Activated T-helper 17 cell treated with anti-CD3 and anti-CD28 coated beads, Interleukin-2, amount 50 U/mL, for 72 hours (primary cell): ENCODE measurements at places on chromosomes 2 and 18.

GRCh38 chr2:10285191-10285555 is 17.5 kb upstream of the HPCAL1 start:
- peaks cover 5% of the 10 kb centered on the region for H3K4me1 ChIP-seq
- no peak overlapping the region for H3K27ac ChIP-seq
- H3K36me3 ChIP-seq = no peaks in the 10 kb centered on the region
- H3K27me3 ChIP-seq = no peaks in the 10 kb centered on the region
- no peak for ATAC-seq

DNA sequence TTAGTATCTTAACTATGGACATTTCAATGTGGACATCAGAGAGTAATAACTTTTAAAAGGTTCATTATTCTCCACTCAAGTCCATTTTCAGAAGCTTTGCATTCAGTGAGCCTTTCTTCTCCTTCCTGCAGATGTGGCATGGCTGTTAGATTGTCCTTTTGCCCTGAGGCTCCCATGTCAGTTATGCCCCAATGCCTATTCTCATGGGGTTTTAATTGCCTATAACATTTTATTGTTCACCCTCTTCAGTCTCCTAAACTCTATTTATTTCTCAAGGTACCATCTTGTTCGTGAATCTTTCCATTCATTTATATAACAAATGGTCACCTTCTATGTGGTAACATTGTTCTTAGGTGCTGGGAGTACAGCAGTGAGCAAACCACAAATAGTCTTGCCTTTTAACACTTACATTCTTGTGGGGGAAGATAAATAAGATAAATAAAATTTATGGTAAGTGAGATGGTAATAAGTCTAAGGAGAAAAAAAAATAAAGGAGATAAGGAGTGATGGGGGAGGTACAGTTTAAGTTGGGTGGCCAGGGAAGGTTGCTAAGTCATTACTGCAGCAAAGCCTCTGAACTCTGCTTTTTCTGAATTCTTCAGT is 277.9 kb upstream of the SIX3 start:
- no peak for ATAC-seq
- no peaks in the 10 kb centered on the region for H3K27me3 ChIP-seq
- H3K4me1 ChIP-seq = peaks cover 3% of the 10 kb centered on the region
- H3K4me3 ChIP-seq = no peak overlapping the region
- H3K27ac ChIP-seq = no peak overlapping the region
- no peaks in the 10 kb centered on the region for H3K36me3 ChIP-seq

- H3K4me1 ChIP-seq = no peaks in the 10 kb centered on the region
- ATAC-seq = no peak
Measured at GRCh38 chr2:101114815-101115214, 36.4 kb downstream of the TBC1D8 start.

DNA sequence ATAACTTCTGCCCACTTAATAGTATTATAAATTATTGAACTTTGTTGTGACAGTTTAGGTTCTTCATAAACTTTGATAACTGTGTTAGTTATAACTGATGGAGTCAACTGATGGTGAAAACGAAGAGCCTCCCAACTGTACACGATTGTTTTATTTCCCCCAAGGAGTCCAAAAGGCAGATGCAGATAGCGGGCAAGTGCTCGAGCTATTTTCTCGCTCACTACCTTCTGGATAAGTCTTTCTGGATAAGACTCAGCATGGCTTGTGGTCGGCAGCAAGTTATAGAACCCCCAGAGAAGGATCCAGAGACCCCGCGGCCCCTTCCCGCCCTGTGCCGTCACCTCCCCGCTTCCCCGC is 517 bp downstream of the GCFC2 start:
- H3K4me1 ChIP-seq = peaks cover 6% of the 10 kb centered on the region
- peaks cover 23% of the 10 kb centered on the region for H3K36me3 ChIP-seq
- ATAC-seq = peak; percentile 47
- no peaks in the 10 kb centered on the region for H3K27me3 ChIP-seq
- peak overlapping the region; percentile 94 for H3K27ac ChIP-seq

DNA sequence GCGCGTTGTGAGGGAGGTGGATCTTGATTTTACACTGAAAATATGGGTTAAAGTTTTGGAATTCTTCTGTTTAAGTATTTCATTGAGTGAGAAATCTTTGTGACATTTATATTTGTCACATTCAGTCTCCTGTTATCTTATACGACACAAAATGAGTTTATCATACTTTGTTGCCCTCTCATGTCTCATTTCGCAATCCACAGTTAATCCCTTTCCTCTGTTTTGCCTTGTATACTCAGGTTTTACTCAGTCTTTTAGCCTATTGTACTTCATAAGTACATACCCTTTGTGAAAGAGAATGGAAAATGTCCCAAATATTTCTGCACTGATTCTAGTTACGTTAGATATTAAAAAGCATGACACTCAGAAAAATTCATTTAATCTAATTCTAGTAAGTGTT is 142.7 kb downstream of the ATP9B start:
- H3K4me3 ChIP-seq = no peak overlapping the region
- no peak overlapping the region for H3K27ac ChIP-seq
- peaks cover 31% of the 10 kb centered on the region for H3K36me3 ChIP-seq
- H3K27me3 ChIP-seq = no peaks in the 10 kb centered on the region
- ATAC-seq = no peak
- H3K4me1 ChIP-seq = no peaks in the 10 kb centered on the region

GRCh38 chr2:10278029-10278762 is 24.5 kb upstream of the HPCAL1 start:
- H3K4me1 ChIP-seq = peaks cover 10% of the 10 kb centered on the region
- no peaks in the 10 kb centered on the region for H3K27me3 ChIP-seq
- peak overlapping the region; percentile 86 for H3K27ac ChIP-seq
- no peaks in the 10 kb centered on the region for H3K36me3 ChIP-seq
- ATAC-seq = peak; percentile 91

GRCh38 chr2:18271370-18272147 is 288.9 kb downstream of the RDH14 start:
- no peak overlapping the region for H3K27ac ChIP-seq
- no peaks in the 10 kb centered on the region for H3K36me3 ChIP-seq
- H3K4me1 ChIP-seq = no peaks in the 10 kb centered on the region
- no peak for ATAC-seq
- H3K27me3 ChIP-seq = no peaks in the 10 kb centered on the region
- no peak overlapping the region for H3K4me3 ChIP-seq

GRCh38 chr18:7370375-7370774 is 139.5 kb downstream of the LRRC30 start:
- no peaks in the 10 kb centered on the region for H3K4me1 ChIP-seq
- no peak for ATAC-seq
- H3K36me3 ChIP-seq = no peaks in the 10 kb centered on the region
- no peak overlapping the region for H3K27ac ChIP-seq
- no peak overlapping the region for H3K4me3 ChIP-seq
- no peaks in the 10 kb centered on the region for H3K27me3 ChIP-seq

GRCh38 chr2:147538821-147539220 is 306.0 kb upstream of the ACVR2A start:
- H3K36me3 ChIP-seq = no peaks in the 10 kb centered on the region
- H3K4me3 ChIP-seq = no peak overlapping the region
- no peaks in the 10 kb centered on the region for H3K4me1 ChIP-seq
- H3K27me3 ChIP-seq = no peaks in the 10 kb centered on the region
- no peak overlapping the region for H3K27ac ChIP-seq

- H3K36me3 ChIP-seq = no peaks in the 10 kb centered on the region
- ATAC-seq = no peak
- H3K27ac ChIP-seq = no peak overlapping the region
- H3K4me1 ChIP-seq = no peaks in the 10 kb centered on the region
Measured at GRCh38 chr18:79548077-79548450, 131.5 kb upstream of the CTDP1 start.

GRCh38 chr2:62467475-62468321 is 38.3 kb downstream of the TMEM17 start:
- no peaks in the 10 kb centered on the region for H3K36me3 ChIP-seq
- no peak overlapping the region for H3K27ac ChIP-seq
- no peak overlapping the region for H3K4me3 ChIP-seq
- H3K4me1 ChIP-seq = no peaks in the 10 kb centered on the region

- H3K4me1 ChIP-seq = no peaks in the 10 kb centered on the region
- no peak overlapping the region for H3K27ac ChIP-seq
- H3K36me3 ChIP-seq = no peaks in the 10 kb centered on the region
Measured at GRCh38 chr18:40642692-40643229, 1312.3 kb upstream of the PIK3C3 start.

DNA sequence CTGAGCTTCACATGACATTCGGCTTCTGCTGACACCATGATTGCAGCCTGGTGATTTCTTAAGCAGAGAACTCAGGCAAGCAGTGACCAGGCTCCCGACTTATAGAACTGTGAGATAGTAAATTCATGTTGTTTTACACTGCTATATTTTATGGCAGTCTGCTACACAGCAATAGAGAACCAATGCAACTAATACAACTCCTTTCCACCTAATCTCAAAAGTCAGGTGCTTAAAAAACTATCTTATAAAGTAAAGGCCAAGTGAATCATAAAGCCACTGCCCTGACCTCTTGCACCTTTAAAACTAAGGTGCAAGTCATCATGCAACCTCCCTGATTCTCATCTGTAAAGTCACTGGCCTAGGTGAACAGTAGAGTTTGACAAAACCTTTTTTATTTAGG is 95.3 kb upstream of the GLS start:
- no peaks in the 10 kb centered on the region for H3K27me3 ChIP-seq
- peaks cover 16% of the 10 kb centered on the region for H3K4me1 ChIP-seq
- H3K4me3 ChIP-seq = peak overlapping the region; percentile 27
- ATAC-seq = peak; percentile 83
- peak overlapping the region; percentile 73 for H3K27ac ChIP-seq

- no peaks in the 10 kb centered on the region for H3K27me3 ChIP-seq
- H3K27ac ChIP-seq = no peak overlapping the region
- ATAC-seq = no peak
- peaks cover 4% of the 10 kb centered on the region for H3K4me1 ChIP-seq
Measured at GRCh38 chr2:47016172-47016913, 100.7 kb upstream of the MCFD2 start.

GRCh38 chr18:6069539-6069938 is 174.2 kb upstream of the TMEM200C start:
- peaks cover 3% of the 10 kb centered on the region for H3K27me3 ChIP-seq
- no peak overlapping the region for H3K27ac ChIP-seq
- no peaks in the 10 kb centered on the region for H3K36me3 ChIP-seq
- H3K4me1 ChIP-seq = no peaks in the 10 kb centered on the region
- ATAC-seq = no peak

GRCh38 chr2:114384441-114384840 is 58.0 kb upstream of the DPP10 start:
- no peaks in the 10 kb centered on the region for H3K4me1 ChIP-seq
- ATAC-seq = no peak
- no peak overlapping the region for H3K27ac ChIP-seq

DNA sequence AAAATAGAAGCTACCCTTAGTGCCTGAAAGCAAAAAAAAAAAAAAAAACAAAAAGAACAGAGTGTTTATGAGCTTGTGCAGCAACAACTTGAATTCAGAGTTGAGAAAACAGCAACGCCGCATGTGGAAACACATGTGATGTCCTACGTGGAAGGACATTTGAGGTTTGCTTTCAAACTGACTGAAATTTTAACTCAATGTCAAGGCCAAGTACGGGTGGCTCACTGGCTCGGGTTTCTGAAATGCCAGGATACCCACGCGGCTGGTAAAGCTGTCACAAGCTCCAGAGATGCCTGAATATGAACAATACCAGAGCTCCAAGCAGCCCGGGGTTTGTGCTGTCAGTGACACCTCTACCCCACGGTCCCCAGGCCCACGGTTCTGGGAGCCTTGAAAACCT is 72.2 kb upstream of the THOC1 start:
- H3K4me3 ChIP-seq = no peak overlapping the region
- H3K27me3 ChIP-seq = peaks cover 27% of the 10 kb centered on the region
- ATAC-seq = no peak
- no peaks in the 10 kb centered on the region for H3K4me1 ChIP-seq

DNA sequence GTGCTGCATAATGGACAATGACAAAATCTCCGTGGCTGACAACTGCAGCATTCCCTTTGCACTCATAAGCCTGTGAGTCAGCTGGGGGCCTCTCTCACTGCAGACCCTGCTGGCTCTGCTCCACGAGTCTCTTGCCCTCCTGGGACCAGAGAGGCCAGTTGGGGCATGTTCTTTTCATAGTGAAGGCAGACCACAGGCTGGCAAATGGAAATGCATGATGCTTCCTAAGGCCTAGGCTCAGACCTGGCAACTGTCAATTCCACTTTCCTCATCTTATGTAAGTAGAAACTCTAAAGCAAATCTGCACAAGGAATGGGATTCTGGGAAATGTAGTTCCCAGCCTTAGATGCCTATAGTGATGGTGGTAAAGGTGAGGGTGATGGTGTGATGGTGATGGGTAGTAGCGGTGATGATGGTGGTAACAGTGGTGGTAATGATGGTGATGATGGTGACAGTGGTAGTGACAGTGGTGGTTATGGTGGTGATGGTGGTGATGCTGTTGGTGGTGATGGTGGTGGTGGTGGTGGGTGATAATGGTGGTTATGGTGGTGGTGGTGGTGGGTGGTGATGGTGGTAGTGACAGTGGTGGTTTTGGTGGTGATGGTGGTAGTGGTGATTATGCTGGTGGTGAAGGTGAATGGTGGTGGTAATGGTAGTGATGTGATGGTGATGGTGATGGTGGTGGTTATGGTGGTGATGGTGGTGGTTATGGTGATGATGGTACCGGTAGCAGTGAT is 185.8 kb upstream of the ARL4C start:
- H3K27me3 ChIP-seq = peaks cover 10% of the 10 kb centered on the region
- H3K4me3 ChIP-seq = no peak overlapping the region
- no peak for ATAC-seq
- H3K4me1 ChIP-seq = no peaks in the 10 kb centered on the region
- H3K36me3 ChIP-seq = no peaks in the 10 kb centered on the region

DNA sequence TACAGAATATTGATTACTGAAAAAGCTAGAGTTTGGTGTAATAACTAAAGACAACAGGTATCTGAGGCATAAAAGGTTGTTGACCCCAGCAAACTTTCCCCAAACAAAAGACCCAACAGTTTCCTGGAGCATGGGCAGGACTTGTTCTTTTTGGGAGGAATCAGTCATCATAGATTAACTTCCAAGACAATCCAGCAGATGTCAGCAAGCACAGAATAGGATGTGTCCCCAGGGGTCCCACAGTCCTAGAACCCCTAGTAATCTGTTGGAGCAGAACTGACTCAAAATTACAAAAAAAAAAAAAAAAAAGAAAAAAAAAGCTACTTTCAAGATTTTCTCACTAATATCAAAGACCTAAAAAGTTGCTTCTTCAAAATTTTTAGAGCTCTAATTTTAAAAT is 564.7 kb upstream of the SLC39A10 start:
- ATAC-seq = no peak
- no peaks in the 10 kb centered on the region for H3K36me3 ChIP-seq
- no peak overlapping the region for H3K27ac ChIP-seq
- H3K4me3 ChIP-seq = no peak overlapping the region
- H3K27me3 ChIP-seq = peaks cover 27% of the 10 kb centered on the region
- no peaks in the 10 kb centered on the region for H3K4me1 ChIP-seq

DNA sequence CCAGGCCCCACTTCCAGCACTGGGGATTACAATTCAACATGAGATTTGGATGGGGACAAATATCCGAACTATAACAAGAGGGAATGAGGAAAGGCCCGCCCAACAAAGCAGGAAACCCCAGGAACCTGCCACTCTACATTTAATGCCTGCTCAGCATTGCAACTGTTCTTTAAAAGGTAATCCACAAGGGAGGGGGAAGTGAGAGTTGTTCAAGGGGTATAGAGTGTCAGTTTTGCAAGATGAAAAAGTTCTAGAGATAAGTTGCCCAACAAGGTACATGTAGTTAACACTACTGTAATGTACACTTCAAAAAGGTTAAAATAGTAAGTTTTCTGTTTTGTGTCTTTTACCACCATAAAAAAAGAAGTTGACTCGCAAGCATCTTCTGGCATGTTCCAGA is 137.6 kb downstream of the MBD2 start:
- H3K4me3 ChIP-seq = peak overlapping the region; percentile 51
- peak overlapping the region; percentile 61 for H3K27ac ChIP-seq
- no peaks in the 10 kb centered on the region for H3K36me3 ChIP-seq
- ATAC-seq = no peak
- peaks cover 19% of the 10 kb centered on the region for H3K4me1 ChIP-seq
